ENCODE measurements at places on chromosomes 1 and 21. TPM values are rescaled to one million over a fixed set of nuclear protein-coding genes. Genes with fewer than 3 reads are reported as not detected.

GRCh38 chr1:171476829-171477228 is 8.5 kb upstream of the PRRC2C start:
- no peak for DNase-seq

- no peak for DNase-seq
Measured at GRCh38 chr1:231027136-231027925, 12.7 kb downstream of the FAM89A start.

DNA sequence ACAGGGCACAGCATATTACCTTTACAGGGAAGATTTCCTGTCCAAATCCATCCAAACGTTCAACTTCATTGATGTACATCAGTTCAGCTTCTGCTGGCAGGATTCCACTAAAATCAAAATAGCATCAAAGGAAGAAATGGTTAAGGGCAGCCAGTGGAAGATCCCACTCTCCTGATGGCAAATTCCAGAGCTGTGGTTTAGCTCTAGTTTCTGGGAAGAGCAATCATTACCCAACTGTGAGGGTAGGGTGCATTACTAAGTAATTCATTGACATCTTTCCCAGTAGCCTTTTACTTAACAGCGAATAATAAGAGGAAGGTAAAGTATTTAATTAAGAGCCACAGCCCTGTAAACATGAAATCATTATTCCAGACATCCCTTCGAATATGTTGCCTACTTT is 120.7 kb downstream of the SMYD2 start:
- no peak for DNase-seq

The DOP1B gene
- total RNA-seq: 14.1 TPM
